ENCODE measurements at places on chromosomes 2 and 18. TPM values are rescaled to one million over a fixed set of nuclear protein-coding genes. Genes with fewer than 3 reads are reported as not detected.

Gene ARHGAP28
- 84.0 TPM for total RNA-seq

Gene RESP18
- total RNA-seq = not detected

Gene MZT2B
- 50.4 TPM for total RNA-seq

Gene KIF3C
- total RNA-seq = 5.4 TPM

Gene IL36G
- not detected for total RNA-seq

Gene ALK
- 1.0 TPM for total RNA-seq

Gene FAM110C
- 10.8 TPM for total RNA-seq

Gene ESCO1
- 41.8 TPM for total RNA-seq

Gene ADCYAP1
- 6.3 TPM for total RNA-seq

Gene MYO7B
- total RNA-seq = 0.11 TPM

Gene C2orf78
- not detected for total RNA-seq

Gene CPO
- 0.53 TPM for total RNA-seq

Gene PFN4
- total RNA-seq = 1.4 TPM

Gene IHH
- total RNA-seq = not detected

Gene SPDYA
- 7.1 TPM for total RNA-seq

Gene REG3G
- total RNA-seq = not detected

Gene GAD1
- 0.85 TPM for total RNA-seq

Gene HJURP
- 8.9 TPM for total RNA-seq

Gene OSR1
- 93.7 TPM for total RNA-seq

Data from urinary bladder (tissue), 4 donors.